ENCODE measurements at places on chromosomes 16 and 17. TPM values are rescaled to one million over a fixed set of nuclear protein-coding genes. Genes with fewer than 3 reads are reported as not detected.

Gene ZNF267
- 17.0 TPM for total RNA-seq

Gene NOG
- total RNA-seq, result 2.2 TPM

Gene MPO
- total RNA-seq, result 1.1 TPM

Gene TMEM235
- total RNA-seq, result not detected

GRCh38 chr16:84042879-84043485, 387 bp upstream of the SLC38A8 start:
- peak; percentile 38 for DNase-seq
- no peaks in the 10 kb centered on the region for H3K4me1 ChIP-seq
- no peak overlapping the region for H3K27ac ChIP-seq
- H3K36me3 ChIP-seq, result peaks cover 2% of the 10 kb centered on the region

DNA sequence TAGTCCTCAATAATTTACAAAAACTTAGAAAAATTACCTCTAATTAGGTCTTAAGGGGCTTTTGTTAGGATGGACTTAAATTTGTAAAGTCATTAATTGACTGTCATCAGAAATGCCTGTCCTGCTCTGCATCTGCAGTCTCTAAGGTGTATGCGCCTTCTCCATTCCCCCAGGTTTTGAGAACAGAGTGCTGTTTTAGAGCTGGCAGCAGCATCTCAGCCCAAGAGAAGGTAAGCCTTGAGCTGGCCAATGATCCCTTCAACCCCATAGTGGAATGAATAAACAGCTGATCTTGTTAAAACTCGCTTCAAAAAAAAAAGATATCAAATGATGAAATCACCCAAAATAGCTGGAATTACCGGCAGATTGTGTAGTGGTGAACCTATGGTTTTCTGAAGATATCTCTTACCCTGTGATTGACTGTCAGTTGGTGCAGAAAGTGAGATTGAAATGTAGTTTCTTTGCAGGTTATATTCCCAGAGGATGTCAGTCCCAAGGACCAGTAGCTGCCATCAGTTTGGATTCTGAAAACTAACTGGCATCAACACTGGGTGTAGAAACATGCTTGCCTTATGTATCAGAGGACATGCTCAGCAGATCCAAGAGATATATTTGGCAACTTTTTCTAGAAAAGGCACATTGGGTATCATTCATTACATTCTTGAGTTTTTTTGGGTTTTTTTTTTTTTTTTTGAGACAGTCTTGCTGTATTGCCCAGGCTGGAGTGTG, 25.7 kb downstream of the TRPV2 start:
- H3K4me1 ChIP-seq, result peaks cover 42% of the 10 kb centered on the region
- H3K27ac ChIP-seq, result no peak overlapping the region
- peaks cover 59% of the 10 kb centered on the region for H3K36me3 ChIP-seq

GRCh38 chr17:45848405-45848804, 3.7 kb downstream of the SPPL2C start:
- H3K4me3 ChIP-seq, result no peak overlapping the region
- H3K27ac ChIP-seq, result no peak overlapping the region
- DNase-seq, result no peak
- H3K4me1 ChIP-seq, result no peaks in the 10 kb centered on the region

Measured in lower lobe of right lung (tissue), 2 donors.